Stimulated activated CD4-positive, alpha-beta T cell treated with anti-CD3 and anti-CD28 coated beads, Interleukin-2, amount 100 ng/mL, for 4 hours (primary cell): ENCODE measurements at places on chromosomes 13 and 19.
A peak's percentile ranks its signal among the peaks of the same experiment; 100 is the strongest.

GRCh38 chr13:30739237-30739528 is 3.8 kb downstream of the ALOX5AP start:
- no peak for DNase-seq

DNA sequence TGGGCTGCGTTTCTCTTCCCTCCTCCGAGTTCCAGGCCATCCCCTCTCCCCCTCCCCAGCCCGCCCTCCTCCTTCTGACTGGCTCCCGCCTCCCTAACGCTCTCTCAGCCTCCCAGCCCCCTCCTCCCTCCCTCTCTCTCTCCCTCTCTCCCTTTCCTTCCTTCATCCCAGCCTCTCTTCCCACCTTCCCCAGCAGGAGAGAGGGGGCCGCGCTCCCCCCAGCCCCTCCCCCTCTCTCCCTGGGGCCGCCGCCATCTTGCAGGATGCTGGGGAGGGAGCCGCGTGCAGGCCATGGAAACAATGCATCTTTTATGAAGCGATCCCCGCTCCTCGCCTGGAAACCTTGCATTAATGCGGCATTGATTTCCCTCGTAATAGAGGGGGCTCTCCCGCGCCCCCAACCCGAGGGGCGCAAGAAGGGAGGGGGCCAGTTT is 42.6 kb upstream of the ADGRL1 start:
- DNase-seq: peak; percentile 12

DNA sequence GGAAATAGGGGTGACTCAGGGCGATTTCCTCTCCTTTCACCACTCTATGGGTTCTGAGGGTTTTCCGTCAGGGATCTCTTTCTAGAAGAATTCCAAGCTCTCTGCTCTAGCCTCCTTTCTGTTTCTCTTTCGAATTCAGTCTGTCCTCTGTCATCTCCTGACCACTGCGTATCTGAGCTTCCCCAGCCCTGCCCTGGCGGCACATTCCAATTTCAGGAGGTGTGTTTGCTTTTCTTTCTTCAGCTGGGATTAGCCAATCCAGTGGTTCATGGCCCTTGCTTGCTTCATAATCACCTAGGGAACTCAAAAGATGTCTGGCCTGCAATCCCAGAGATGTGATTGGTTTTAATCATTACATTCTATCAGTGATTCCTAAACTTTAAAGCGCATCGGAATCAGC is 9.4 kb downstream of the IFNL2 start:
- no peak for DNase-seq

GRCh38 chr13:74206061-74206561 is 71.9 kb upstream of the KLF12 start:
- no peak for DNase-seq

DNA sequence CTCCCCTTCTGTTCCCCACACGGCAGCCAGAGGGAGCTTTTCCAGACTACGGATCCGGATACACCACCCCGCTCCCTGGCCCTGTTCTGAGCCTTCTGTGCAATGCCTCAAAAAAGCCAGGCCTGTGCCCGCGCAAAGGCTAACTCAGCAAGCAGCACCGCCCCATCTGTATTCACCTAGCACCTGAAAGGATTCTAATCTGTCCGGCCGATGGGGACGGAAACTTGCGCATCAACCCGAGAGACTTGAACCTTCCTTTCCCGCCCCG is 589 bp downstream of the ZBTB45 start:
- no peak for DNase-seq

GRCh38 chr13:51782026-51782710 is 21.8 kb downstream of the DHRS12 start:
- no peak for DNase-seq

GRCh38 chr19:18718015-18718526 is 34.6 kb downstream of the CRTC1 start:
- DNase-seq: no peak

- no peak for DNase-seq
Measured at GRCh38 chr13:94384231-94384905, 95.1 kb downstream of the DCT start.

- no peak for DNase-seq
Measured at GRCh38 chr13:50797091-50797490, 46.4 kb downstream of the DLEU7 start.

DNA sequence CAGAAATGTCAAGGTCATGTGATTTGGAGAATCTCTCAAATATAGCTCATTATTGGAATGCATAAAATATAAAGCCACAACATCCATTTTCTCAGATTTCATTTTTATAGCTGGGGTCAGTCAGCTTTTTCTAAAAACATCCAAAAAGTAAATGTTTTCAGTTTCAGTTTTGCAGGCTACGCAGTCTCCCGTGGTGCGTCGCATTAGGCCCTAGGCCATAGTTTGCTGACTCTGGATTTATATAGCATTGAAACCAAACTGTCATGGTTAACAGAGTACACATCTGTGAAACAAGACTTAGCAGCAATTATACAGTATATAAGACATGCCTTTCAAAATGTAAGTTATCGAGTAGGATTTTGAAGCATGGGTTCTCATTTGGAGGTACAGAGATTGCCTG is 140.0 kb downstream of the IRS2 start:
- no peak for DNase-seq

- no peak for DNase-seq
Measured at GRCh38 chr13:99803141-99803540, 168.4 kb downstream of the ZIC5 start.

DNA sequence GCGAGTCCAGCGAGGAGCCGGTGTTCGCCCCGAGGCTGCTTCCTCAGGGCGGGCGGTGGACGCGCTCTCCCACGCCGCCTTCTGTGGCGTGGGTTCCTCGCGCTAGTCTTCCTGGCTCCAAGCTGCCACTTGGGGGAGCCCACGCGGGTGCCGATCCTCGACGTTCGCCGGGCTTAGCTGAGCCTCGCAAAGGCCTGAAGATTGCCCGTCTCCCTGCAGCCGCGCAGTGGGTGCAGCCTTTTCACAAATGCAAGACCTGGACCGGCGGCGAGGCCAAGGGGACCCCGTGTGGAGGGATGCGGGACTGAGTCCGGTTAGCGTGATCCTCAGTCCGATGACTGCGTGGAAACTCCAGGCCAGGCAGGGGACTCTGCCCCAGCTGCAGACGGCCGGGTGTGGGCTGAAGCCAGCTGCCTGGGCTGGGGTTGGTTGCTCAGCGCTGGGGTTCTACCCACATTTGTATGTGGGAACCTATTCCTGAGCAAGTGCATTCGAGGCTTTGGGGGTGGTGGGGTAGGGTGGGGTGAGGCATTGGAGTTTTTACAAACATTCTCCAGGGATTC is 16.6 kb upstream of the LRP3 start:
- no peak for DNase-seq

DNA sequence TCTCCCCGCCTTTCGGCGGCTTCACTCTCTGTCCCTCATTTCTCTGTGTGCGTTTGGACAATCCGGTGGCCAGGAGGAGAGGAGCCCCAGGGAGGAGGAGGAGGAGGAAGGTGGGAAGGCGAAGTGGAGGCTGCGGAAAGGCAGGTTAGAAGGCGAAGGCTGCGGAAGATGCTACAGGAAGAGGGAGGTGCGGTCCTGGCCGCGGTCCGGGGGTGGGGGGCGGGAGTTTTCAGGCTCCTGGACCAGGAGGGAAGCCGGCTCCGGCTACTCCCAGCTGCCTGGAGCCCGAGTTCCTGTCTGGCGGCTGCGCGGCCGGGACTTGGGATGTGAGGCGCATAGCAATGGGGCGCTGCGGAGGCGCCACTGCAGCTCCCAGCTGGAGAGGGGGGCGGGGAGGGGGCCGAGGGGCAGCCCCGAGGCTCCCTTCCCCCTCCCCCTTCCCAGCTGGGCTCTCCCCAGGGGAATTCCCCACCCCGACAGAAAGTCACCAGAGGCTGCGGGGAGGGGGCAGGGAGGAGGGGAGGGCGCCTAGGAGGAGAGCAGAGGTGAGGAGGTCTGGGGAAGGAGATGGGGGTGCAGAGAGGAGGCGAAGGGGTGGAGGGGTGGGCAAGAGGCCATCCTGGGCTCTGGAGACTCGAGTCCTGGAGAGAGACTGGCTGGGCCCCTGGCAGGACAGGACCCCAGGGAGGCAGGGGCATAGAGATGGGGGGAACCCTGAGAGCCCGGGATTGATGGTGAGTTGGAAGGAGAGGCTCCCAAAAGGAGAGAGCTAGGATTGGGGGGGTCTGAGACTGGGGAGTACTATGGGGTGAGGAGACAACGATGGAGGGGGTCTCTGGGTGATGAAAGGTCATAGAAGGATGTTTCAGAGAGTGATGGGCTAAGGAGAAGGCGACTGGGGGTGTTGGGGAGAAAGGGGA is 2.0 kb downstream of the LRRC4B start:
- DNase-seq: peak; percentile 45

- no peak for DNase-seq
Measured at GRCh38 chr13:85728811-85729210, 70.4 kb downstream of the SLITRK6 start.

DNA sequence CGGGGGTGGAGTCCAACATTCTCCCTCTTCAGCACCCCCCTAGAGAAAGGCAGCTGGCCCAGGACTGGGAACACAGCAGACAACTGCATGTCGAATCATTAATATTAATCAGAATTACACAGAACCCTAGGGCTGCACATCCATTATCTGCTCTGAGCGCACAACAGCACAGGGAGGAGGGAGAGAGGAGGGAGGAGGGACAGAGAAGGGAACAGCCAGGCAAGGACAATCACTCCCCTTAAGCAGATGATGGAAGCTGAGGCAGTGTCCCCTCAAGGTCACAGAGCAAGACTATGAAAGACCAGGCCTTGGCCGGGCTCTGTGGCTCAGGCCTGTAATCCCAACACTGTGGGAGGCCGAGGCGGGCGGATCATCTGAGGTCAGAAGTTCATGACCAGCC is 25.7 kb downstream of the TLE6 start:
- no peak for DNase-seq

GRCh38 chr19:27717825-27718224 is 1495.1 kb downstream of the UQCRFS1 start:
- no peak for DNase-seq

DNA sequence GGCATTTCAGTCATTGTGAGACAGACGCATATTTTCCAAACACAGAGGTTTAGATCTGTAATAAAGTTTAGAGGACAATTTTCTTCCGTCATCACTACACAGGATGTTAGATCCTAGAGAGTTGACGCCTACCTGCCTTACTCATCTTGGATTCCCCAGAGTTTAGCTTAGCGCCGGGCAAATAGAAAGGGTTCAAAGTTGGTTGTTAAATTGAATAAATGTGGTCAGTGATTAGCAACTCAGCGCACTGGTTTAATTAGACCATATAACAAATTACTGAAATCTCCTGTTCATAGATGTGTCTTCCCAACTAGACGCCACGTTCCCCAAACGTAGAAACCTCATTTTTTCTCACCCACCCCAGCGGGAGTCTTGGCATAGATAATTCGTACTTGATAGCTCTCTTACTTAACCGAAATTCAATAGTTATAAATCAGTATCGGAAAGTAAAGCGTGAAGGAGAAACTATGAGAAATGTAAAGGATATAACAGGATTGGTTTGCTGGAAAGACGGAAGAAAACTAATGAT is 726 bp upstream of the UFM1 start:
- DNase-seq: peak; percentile 56

- no peak for DNase-seq
Measured at GRCh38 chr13:26457212-26457611, 100.3 kb upstream of the WASF3 start.

DNA sequence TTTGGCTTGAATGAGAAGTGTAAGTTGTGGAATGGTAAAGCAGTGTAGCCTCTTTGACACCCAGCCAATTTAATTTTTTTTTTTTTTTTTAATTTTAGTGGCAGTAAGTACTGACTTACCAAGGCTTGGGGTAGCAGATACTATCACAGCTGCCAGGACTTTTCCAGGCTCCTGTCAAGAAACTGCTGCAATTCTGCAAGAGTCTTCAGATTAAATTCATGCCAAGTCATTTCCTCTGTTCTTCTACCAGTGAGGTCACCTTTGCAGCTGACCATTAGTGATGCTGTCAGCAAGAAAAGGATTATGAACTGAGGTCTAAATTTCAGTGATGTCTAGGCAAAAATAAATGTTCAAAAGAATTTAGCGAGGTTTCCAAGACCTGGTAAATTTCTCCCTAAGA is 91.2 kb downstream of the GGACT start:
- no peak for DNase-seq

DNA sequence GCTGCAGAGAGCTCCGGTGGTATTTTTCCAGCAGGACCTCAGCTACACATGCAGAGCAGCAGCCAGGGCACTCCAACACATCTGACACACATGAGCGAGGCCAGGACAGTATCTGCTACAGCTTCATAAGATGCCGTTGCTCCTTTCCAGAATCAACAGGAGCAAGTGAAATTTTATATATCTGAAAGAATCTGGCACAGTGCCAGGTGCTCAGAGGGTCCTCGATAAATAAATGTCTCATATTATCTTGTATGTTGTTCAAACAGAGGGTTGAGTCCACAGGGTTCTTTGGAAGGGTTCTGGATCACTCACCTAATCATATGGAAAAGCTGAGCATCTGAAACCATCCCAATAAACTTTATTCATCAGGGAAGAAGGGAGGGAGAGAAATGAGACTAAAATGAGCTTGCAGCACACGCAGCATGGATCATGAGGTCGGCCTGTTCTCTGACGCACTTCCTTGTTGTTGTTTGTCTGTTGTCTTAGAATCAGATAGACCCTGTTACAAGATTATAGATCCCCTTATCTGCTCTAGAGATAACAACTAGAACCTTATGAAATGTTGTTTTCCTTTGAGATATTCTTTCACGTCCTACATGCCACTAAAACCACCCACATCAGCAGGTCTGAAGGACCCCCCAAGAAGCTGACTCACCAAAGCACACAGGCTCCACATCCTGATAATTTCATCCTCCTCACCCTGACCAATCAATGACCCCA is 3.2 kb upstream of the METTL21C start:
- no peak for DNase-seq

DNA sequence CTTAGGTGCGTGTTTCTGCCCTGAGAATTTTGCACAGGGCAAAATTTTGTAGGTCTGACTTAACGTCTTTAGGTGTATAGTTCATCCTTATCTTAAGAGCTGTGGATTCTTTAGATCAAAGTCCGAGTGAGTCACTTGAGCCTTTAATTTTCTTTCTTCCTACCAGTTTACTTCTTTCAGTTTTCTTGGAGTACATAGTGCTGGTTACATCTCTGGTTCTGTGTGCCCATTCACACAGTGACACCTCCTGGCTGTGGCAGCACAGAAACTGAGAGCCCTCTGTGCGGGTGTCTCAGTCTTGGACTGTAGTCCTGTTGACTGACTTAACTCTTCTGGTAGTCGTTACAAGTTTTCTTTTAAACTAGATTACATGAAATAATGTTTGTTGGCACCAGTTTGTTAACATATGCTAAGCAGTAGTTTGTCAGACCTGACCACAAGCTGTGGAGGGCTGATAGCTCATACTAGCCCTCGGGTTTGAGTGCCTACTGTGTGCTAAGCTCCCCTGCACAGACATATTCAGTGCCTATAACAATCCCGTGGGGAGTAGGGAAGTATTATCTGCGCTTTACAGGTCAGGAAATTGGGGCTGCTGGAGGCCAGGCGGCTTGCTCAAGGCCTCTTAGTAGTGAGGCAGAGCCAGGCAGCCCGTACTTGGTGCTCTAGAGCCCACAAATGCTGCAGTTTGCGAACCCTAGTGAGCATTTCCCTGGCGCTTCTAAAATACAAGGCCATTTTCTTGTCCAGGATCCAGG is 1.6 kb downstream of the GATAD2A start:
- peak; percentile 47 for DNase-seq

GRCh38 chr13:47726394-47726793 is 274.7 kb downstream of the SUCLA2 start:
- no peak for DNase-seq

GRCh38 chr19:31529121-31529520 is 179.9 kb upstream of the TSHZ3 start:
- DNase-seq: no peak

- DNase-seq: no peak
Measured at GRCh38 chr19:29622166-29623070, 16.3 kb downstream of the POP4 start.

- DNase-seq: no peak
Measured at GRCh38 chr13:39095500-39095899, 57.2 kb downstream of the NHLRC3 start.
